Colonic mucosa (tissue), 4 donors: ENCODE measurements at places on chromosomes 2 and 18. TPM values are rescaled to one million over a fixed set of nuclear protein-coding genes. Genes with fewer than 3 reads are reported as not detected.

GRCh38 chr18:21056545-21056944, 55.1 kb downstream of the ROCK1 start:
- H3K4me1 ChIP-seq, result no peaks in the 10 kb centered on the region
- no peak overlapping the region for H3K27ac ChIP-seq
- H3K27me3 ChIP-seq, result no peaks in the 10 kb centered on the region
- no peak for DNase-seq
- H3K36me3 ChIP-seq, result no peaks in the 10 kb centered on the region
- H3K4me3 ChIP-seq, result no peak overlapping the region

- no peaks in the 10 kb centered on the region for H3K4me1 ChIP-seq
- H3K36me3 ChIP-seq, result no peaks in the 10 kb centered on the region
- H3K27me3 ChIP-seq, result no peaks in the 10 kb centered on the region
- H3K4me3 ChIP-seq, result no peak overlapping the region
- DNase-seq, result no peak
- no peak overlapping the region for H3K27ac ChIP-seq
Measured at GRCh38 chr18:76860411-76860810, 38.1 kb downstream of the ZNF236 start.

- no peaks in the 10 kb centered on the region for H3K4me1 ChIP-seq
- no peaks in the 10 kb centered on the region for H3K36me3 ChIP-seq
- H3K27me3 ChIP-seq, result no peaks in the 10 kb centered on the region
- H3K27ac ChIP-seq, result no peak overlapping the region
Measured at GRCh38 chr18:23721696-23722480, 32.6 kb downstream of the LAMA3 start.

DNA sequence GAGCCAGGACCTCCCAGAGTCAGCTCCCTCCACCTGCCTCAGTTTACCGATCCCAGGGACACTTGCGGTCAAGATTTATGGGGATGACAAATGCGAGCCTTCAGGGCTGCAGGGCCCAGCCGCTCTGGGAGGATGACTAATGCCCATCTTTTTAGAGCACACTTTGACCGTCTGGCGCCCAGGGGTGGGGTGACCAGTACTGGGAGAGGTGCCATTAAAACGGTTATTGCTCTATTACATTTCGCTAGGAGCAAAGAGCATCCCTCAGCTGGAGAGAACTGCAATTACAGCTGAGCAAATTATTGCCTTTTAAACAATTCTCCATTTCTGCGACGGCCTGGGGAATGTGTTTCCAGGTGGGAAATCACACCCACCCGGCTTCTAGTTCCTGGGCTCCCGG, 42.6 kb upstream of the HPCAL1 start:
- peak overlapping the region; percentile 37 for H3K27ac ChIP-seq
- no peaks in the 10 kb centered on the region for H3K36me3 ChIP-seq
- H3K4me3 ChIP-seq, result no peak overlapping the region
- peak; percentile 86 for DNase-seq
- no peaks in the 10 kb centered on the region for H3K27me3 ChIP-seq

GRCh38 chr2:60070736-60071489, 482.5 kb downstream of the BCL11A start:
- no peaks in the 10 kb centered on the region for H3K36me3 ChIP-seq
- no peaks in the 10 kb centered on the region for H3K27me3 ChIP-seq

FAM124B gene
- total RNA-seq, result 0.37 TPM

NPC1 gene
- total RNA-seq, result 32.3 TPM

LHCGR gene
- not detected for total RNA-seq

KYNU gene
- total RNA-seq, result 0.64 TPM
